ENCODE measurements at places on chromosomes 3 and 15.
A peak's percentile ranks its signal among the peaks of the same experiment; 100 is the strongest.

GRCh38 chr3:21405671-21406667 is 345.0 kb downstream of the ZNF385D start:
- DNase-seq: no peak

GRCh38 chr15:35838424-35839111 is 292.6 kb upstream of the DPH6 start:
- no peak for DNase-seq

GRCh38 chr15:83030021-83030420 is 18.6 kb upstream of the C15orf40 start:
- no peak for DNase-seq

DNA sequence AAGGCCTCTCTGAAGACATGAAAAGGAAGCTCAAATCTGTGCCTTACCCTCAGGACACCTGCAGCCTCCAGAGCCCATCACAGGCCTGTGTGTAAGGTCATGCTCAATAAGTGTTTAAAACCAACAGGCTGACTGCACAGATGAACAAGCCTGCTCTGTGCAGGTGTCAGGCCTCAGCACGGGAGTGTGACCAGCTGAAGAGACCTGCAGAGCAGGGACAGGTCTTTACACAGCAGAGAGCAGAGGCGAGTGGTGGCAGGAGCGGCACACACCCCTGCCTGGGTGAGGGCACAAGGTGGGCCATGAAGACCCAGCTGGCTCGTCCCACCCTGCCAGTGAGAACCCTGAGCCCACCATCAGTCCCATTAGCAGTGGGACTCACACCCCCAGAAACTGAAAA is 56.9 kb downstream of the ROPN1B start:
- DNase-seq: no peak

DNA sequence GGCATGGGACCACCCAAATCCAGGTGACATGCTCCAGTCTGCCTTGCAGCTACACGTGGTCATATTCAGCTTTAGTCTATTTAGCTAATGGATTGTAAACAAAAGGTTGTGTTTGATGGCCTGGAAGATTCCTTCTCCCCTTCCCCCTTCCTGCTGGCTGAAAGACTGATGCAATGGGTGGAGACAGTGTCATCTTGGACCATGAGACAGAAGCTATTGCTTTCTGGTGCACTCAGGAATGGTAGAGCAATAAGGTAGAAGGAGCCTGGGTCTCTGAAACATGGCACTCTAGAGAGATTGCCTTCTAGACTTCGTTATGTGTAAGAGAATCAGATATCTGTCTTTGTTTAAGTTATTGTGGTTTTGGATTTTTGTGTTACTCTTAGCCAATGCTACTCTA is 25.7 kb upstream of the PTX3 start:
- no peak for DNase-seq

- no peak for DNase-seq
Measured at GRCh38 chr3:43095370-43095769, 10.5 kb downstream of the POMGNT2 start.

GRCh38 chr3:40427045-40427669 is 30.0 kb upstream of the RPL14 start:
- no peak for DNase-seq

GRCh38 chr3:13308380-13308801 is 111.7 kb downstream of the NUP210 start:
- peak; percentile 10 for DNase-seq

DNA sequence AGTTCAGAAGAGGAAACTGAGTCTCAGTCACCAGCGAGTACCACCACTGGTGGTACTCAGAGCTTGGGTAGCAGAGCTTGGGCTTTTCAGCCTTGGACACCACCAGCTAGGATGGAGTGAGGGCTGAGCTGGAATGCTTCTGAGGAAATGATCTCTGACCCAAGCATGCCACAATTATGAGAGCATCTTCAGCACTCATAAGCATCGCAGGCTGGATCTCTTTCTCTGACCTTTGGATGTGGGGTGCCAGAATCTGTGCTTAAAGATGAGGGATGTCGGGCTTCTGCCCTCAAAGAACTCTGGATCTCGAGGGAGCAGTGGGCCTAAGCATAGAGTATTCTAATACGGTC is 36.4 kb downstream of the ZNF710 start:
- DNase-seq: no peak

DNA sequence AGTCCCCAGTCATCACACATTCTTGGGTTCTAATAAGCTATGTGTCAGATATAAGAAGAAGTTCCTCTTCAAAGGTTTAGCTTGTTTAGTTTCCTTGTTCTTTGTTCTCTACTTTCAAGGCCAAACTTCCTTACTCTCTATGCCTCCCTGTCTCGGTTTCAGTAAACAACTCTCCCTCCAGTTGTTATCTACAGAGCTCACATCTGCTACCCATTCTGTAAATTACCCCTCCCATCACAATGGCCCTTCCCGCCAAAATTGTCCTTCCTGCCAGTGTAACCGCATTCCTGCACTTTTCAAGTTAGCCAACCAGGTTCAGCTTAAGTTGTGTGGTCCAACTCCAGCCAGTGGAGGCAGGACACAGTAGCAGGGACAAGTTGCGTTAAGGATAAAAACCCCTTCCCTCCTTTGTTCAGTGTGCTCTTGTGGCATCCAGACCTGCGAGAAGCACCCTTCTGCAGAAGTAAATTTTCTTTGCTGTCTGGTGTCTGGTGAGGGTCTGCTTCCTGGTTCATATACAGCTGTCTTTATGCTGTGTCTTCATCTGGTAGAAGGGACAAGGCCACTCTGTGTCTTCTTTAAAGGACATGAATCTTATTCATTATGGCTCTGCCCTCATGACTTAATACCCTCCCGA is 342.1 kb upstream of the GRM7 start:
- no peak for DNase-seq

- peak; percentile 48 for DNase-seq
Measured at GRCh38 chr15:70132139-70132538, 34.4 kb upstream of the TLE3 start.

DNA sequence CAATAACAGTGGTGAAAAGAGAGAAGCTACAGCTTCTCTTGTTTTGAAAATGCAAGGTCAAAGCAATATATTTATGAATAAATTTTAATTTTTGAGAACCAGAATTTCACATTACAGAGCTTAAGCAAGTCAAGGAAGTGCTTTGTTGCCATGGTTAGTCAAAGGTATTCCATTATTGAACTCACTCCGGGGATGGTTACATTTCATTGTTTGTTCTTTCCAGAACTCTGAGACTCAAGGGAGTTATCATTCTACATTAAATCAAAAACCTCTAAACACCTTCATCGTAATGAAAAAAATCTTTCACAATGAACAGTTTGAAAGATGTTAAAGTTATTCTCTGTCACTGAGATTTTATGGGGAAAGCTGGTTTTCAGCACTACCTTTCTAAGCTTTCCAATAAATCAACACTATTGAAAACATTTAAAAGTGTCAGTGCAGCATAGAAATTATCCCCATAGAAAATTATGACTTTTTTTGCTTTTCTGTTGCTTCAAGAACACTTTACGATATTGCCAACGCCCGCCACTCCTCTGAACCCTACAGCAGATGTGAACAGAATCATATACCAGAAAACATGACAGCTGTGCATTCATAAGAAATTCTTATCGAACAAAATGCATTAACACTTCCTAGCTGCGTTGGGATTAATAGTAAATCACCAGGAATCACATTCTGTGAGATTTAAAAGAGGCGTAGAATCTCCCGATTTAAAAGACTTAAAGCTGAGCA is 83.0 kb downstream of the OTOL1 start:
- no peak for DNase-seq

DNA sequence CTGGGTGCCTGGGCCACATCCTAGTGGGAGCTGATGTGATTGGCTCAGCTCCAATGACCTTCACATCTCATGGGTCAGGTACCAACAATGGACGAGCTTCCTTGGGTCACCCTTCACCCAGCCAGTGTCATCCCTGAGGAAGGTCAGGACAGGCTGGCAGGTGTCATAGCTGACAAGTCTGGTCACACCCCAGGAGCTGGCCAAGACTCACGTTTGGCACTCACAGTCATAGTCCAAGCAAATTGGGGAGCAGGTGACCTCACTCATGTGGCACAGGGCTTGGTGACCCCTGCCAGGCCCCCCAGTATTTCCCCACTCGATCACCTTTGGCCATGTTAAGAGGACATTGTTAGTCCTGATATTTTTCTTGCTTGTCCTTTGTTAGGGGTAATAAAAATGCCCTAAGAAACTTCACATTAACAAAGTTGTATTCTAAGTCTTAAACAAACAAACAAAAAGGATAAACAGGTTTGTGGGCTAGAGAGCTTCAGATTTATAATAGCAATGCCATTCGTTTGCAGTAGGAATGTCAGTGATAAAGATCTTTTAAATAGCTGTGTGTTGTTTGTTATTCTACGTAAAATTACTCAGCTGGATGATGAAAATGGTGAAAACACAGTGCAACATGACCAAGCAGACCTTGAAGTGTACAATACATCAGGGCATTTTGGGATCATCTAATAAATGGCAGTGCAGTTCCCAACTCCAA is 79.5 kb upstream of the POMGNT2 start:
- peak; percentile 51 for DNase-seq

DNA sequence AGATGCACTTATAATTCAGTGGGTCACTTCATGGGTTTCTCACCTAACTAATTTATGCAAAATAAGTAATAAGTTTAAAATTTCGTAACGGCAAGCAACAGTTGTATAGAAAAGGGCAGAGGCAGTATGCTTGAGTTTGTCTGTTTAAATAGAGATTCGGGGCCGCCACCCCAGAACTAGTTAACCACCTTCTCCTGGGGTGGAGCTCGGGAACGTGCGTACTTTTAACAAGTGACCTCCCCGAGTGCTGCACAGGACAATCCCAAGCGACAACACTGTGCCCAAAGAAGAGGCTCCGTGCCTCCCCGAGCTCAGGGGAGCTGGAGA is 439 bp downstream of the SSR3 start:
- no peak for DNase-seq

DNA sequence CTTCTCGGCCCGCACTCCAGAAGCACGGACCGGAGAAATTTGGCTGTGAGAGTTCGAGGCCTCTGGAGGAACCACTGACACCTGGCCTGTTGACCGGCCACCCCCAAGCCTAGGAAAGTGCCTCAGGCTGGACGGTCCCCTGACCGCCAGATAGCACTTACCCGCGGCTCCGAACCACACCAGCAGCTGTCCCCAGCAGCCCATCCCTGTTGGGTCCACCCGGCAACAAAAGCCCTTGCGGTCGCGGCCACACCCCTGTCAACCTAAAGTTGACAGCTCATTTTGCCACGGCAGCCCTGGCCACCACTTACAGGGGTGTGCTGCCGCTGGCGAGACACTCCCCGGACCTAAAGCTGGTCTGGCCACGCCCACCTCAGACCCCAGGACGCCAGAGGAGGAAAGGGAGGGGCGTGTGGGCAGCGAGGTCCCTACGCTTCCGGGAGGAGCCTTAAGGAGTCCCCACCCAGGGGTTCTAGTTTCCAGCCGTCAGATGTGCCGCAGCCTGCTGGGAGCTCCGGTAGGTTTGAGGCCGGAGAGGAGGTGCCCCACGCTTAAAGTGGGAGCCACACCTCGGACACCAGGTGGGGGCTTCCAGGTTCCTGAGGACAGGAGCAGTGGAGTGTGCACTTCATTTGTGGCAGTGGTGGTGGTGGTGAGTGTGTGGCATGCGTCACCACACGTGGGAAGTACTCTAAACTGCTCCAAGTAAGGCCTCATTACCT is at the start of gene LTK:
Gene LTK, minus strand, starts transcription at position 322 of the 722 bp plus-strand sequence. Its CDS starts 118 bp downstream, at position 204.
- no peak for DNase-seq

DNA sequence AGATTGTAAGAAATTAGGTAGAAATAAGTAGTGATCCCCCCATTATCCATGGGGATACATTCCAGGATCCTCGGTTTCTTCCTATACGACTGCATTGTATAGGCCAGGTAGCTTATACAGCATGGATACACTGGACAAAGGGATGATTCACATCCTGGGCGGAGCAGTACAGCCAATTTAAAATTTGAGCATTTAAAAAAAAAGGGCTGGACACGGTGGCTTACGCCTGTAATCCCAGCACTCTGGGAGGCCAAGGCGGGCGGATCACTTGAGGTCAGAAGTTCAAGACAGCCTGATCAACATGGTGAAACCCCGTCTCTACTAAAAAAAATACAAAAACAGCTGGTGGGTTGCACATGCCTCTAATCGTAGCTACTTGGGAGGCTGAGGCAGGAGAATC is 976 bp upstream of the ARGFX start:
- no peak for DNase-seq

DNA sequence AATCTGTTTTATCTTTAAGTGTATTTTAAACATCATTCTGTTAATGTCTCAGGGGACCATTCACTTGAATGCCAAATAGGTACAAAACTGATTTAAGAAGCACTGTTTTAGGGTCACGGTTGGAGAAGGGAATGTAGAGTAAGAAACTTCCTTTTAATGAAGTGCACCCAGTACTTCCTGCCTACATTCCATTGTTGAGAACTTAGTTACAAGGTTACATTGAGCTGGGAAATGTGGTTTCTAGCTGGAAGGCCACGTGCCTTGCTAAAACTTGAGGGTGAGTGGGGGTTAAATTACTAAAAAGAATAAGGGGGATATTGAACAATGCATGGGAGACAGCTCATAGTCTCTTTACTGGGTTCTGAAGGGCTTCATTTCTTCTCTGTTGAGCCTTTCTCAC is 78.3 kb upstream of the TBC1D5 start:
- no peak for DNase-seq

GRCh38 chr3:126340081-126340511 is 17.1 kb downstream of the KLF15 start:
- no peak for DNase-seq

DNA sequence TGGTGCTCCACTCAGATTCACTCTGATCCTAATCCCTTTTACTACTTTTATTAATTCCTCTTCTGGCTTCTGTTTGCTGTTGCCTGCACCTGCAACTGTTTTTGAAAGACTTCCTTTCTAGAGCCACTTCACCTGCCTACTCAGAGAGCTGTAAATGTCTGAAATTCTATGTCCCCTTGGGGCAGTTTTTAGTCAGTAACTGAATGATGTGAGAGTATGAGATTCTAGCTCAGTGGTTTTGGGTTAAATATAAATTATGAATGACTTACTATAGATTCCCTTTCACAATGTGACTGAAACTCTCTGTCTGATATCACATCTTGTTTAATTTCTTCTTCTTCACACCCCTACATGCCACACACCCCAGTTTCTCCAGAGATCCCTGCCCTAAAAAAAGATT is 47.8 kb upstream of the LRRC3B start:
- DNase-seq: no peak

DNA sequence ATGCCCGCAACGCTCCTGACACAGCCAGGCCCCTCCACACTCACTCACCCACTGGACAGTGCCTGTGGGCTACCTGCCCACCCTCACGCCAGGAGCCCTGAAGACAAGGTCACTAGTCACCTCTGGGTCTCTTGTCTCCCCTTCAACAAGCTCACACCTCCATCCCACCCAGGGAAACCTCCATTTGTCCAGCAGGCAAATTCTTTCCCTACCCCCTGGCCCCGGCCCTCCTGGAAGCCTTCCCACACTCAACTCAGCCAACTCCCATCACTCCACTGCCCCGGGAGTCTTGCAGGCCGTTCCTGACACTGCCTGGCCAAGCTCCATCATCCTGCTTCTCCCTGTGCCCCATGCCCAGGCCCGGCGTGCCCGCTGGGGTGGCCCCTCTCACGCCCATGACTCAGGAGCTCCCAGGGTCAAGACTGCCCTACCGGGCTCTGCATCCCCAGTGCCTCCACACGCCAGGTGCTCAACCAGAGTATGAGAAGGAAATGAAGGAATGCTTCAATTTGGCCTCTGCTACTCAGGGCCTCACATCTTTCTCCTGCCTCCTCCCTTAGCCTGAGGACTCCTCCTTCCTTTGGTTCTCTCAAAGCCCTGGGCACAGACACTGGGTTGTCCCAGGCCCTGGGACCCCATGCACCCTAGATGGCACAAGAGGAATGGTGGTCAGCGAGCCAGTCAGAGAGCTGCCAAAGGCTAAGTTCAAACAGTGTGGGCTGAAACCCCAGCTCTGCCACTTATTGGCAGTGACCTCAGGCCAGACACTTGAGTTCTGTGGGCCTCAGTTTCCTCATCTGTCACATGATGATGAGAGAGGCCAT is 88.6 kb downstream of the SEC22A start:
- DNase-seq: no peak

GRCh38 chr3:143343944-143344343 is 224.4 kb downstream of the CHST2 start:
- DNase-seq: no peak
